ENCODE measurements at places on chromosomes 12 and 14.

GRCh38 chr14:58787592-58787991 is 149.8 kb downstream of the DACT1 start:
- no peak for DNase-seq

DNA sequence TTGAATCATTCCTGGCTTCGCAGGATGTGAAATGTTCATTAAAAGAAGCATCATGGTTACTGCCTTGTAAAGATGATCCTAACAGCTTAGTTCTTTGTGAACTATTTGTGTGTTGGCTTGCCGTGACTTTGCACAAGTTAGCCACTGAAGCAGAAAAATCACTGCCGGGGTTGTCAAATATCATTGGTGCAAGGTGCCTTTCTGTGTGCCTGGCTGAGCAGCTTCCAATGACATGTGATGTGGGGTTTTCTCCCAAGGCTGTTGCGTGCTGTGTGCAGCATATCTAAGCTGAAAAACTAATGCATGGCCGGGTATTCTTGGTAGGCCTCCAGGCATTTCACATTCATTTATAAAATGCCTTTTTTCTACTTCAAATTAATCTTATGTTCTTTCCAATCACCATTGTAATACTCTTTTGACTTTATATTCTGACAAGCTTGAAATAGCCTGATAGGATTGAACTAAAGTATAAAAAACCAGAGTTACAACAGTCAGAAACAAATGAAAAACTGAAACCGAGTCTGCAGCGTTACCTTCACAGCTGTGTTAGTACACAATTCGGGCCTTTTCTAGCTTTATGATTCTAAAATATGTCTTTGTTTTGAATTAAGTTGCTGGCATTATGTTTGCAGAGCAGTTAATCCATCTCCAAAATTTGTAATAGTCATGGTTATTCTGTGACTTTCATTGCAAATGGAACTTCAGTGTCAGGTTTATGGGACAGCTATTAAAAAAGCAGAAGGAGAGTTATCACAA is 222.1 kb downstream of the SYT1 start:
- no peak for DNase-seq

DNA sequence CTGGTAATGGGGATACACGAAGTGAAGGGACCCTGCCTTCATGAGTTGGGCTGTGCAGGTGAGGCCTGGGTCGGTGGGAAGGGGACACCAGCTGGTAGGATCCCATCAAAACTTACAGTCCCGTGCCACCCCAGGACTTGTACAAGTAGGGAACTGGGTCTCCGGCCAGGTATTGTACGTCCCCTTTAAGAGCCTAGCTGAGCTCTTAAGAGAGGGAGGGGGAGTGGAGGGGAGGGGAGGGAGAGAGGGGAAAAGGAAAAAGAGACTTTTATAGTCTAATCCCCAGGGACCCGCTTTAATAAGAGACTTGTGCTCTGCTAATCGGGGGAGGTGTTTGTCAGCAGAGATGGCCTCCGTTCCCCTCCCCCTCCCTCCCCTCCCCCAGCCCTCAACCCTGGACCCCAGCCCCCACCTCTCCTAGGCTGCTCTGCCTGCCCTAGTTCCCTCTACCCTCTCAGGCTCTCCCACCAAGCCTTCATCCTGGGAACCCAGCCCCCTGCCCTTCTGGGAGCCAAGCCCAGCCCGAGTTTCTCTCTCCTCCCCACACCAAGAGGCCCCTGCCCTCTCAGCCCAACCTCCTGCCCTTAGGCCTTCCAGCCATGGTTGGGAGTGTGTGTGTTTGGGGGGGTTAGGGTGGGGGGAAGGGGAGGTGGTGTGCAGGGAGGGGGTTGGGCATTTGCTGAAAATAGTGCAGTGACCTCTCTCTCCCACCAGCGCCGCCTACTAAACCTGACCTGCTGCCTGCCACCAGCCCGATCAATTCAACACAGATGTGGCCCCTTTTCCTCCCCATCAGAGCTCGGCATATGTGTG is 2.6 kb downstream of the GDF11 start:
- DNase-seq = no peak

DNA sequence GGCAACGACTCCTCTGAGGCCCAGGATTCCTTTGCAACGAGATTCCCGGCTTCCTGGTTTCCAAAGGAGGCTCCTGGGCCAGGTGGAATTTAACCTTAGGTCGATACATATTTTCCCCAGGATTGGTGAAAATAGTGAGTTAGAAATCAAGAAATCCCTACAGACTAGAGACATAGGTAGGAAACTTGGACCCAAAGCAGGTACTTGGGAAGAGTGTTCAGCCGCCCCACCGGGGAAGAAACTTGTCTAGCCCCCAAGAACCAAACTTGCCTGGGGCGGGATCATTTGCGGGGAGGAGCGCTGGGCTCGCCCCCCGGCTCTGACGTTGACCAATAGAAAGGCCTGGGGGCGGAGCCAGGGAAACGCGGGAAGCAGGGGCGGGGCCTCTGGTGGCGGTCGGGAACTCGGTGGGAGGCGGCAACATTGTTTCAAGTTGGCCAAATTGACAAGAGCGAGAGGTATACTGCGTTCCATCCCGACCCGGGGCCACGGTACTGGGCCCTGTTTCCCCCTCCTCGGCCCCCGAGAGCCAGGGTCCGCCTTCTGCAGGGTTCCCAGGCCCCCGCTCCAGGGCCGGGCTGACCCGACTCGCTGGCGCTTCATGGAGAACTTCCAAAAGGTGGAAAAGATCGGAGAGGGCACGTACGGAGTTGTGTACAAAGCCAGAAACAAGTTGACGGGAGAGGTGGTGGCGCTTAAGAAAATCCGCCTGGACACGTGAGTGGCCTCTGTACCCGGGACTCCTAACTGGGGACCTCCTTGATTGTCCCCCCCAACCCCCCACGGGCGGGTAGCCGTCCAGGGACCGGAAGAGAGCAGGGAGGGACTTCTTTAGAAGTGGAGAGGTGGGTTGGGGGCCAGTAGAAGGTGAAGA is at the start of gene CDK2:
TSS of gene CDK2 (plus strand) at position 423 of the 874 bp plus-strand sequence. CDS start at position 602, 179 bp downstream.
- peak; percentile 77 for DNase-seq

DNA sequence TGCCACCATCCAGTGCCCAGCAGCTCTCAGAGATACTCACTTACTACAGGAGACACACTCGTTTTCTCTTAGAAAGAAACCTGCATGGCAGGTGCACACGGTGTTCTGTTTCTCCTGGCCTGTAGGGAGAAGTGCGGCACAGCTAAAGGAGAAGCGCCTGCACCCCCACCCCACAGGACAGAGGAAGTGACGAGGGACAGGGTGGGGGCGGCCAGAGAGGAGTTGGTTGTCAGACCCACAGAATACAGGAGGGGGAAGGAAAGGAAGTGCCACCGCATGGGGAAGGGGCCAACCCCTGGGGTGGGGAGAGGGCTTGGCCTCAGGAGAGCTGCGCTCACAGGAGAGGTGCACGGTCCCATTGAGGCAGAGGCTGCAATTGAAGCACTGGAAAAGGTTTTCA is 8.8 kb downstream of the TNFRSF1A start:
- no peak for DNase-seq

GRCh38 chr14:60505448-60505847 is 3.5 kb upstream of the SIX6 start:
- DNase-seq = no peak

- DNase-seq = peak; percentile 95
These were observed at the start of gene KRR1 for GRCh38 chr12:75511116-75512048. Gene KRR1 (minus strand): TSS chr12:75511609. CDS start chr12:75511597, 12 bp downstream.

- DNase-seq = no peak
These were observed 64.5 kb downstream of the DUSP16 start for GRCh38 chr12:12498210-12498609.

DNA sequence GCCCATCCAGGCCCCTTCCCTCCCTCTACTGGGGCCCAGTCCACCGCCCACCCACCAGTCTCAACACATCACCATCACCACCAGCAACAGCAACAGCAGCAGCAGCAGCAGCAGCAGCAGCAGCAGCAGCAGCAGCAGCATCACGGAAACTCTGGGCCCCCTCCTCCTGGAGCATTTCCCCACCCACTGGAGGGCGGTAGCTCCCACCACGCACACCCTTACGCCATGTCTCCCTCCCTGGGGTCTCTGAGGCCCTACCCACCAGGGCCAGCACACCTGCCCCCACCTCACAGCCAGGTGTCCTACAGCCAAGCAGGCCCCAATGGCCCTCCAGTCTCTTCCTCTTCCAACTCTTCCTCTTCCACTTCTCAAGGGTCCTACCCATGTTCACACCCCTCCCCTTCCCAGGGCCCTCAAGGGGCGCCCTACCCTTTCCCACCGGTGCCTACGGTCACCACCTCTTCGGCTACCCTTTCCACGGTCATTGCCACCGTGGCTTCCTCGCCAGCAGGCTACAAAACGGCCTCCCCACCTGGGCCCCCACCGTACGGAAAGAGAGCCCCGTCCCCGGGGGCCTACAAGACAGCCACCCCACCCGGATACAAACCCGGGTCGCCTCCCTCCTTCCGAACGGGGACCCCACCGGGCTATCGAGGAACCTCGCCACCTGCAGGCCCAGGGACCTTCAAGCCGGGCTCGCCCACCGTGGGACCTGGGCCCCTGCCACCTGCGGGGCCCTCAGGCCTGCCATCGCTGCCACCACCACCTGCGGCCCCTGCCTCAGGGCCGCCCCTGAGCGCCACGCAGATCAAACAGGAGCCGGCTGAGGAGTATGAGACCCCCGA is 6.8 kb upstream of the RNU7-1 start:
- no peak for DNase-seq
